ENCODE measurements at places on chromosomes 13 and 19.

GRCh38 chr19:51128227-51128626 is 3.5 kb downstream of the SIGLEC9 start:
- peak; percentile 48 for DNase-seq

- peak; percentile 22 for DNase-seq
Measured at GRCh38 chr13:31909864-31910551, 121.6 kb upstream of the FRY start.

- DNase-seq: peak; percentile 90
Measured at GRCh38 chr19:10259162-10259905, 7.3 kb downstream of the MRPL4 start.

- no peak for DNase-seq
Measured at GRCh38 chr13:34208336-34208735, 390.4 kb downstream of the RFC3 start.

DNA sequence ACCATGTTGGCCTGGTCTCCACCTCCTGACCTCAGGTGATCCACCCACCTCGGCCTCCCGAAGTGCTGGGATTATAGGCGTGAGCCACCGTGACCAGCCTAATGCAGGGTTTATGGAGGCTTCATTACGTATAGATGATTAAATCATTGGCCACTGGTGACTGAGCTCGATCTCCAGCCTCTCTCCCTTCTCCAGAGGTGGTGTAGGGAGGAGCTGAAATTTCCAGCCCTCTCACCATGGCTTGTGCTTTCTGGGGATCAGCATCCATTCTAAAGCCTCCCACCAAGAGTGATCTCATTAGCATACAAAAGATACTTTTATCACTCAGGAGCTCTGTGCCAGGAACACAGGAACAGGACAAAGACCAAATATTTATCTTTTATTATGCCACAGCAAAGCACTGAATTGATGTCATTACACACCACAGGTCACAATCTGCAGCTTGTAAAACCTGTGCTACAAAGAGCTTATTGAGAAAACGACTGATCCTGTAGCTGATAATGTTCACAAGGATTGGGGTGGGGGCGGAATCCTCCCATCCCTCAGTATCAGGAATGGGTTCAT is 32.4 kb downstream of the RHPN2 start:
- no peak for DNase-seq

GRCh38 chr13:48733739-48734335 is 80.1 kb downstream of the CYSLTR2 start:
- no peak for DNase-seq

DNA sequence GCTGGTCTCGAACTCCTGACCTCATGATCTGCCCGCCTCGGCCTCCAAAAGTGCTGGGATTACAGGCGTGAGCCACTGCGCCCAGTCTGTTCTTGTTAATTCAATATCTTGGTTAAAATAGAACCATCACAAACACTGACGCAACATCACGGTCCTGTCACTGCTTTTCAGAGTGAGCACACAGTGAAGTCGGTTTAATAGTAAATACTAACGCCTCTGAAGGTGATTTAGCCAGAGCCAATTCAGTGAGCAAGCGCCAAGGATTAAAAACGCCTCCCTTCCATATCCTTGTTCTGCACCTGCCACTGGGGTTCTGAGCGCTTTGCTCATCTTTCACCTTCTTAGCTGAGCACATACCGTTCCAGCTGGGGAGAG is 30.3 kb downstream of the LAMP1 start:
- no peak for DNase-seq

DNA sequence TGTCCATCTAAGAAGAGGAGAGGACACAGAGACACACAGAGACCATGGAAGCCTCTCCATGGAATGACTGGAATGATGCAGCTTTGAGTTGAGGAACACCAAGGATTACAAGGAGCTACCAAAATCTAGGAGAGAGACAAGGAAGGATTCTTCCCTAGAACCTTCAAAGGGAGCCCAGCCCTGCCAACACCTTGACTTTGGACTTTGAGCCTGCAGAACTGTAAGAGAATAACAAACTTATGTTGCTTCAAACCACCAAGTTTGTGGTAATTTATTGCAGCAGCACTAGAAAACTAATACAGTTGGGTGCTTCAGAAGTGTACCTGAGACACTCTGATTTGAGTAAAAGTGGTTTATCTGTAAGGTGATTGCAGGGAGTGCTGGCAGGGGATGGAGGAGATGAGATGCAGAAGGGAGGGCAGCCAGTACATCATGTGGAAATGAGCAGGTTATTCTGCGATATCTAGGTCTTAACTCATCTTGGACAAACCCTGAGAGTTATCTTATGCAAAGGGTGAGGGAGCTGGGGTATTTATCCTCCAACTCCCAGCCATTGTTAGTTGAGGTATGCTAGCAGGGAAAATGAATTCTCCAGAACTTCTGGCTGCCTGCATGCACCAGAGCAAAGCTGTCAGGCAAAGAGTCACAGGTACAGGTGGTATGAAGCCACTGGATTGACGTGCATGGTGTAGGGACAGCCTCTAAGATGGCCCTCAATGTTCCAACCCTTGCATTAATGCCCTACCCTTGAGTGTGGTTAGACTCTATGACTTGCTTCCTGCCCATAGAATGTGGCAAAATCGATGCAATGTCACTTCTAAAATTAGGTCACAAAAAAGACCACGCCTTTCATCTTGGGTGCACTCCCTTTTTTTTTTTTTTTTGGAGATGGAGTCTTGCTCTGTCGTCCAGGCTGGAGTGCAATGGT is 31.3 kb upstream of the ADGRL1 start:
- peak; percentile 24 for DNase-seq

DNA sequence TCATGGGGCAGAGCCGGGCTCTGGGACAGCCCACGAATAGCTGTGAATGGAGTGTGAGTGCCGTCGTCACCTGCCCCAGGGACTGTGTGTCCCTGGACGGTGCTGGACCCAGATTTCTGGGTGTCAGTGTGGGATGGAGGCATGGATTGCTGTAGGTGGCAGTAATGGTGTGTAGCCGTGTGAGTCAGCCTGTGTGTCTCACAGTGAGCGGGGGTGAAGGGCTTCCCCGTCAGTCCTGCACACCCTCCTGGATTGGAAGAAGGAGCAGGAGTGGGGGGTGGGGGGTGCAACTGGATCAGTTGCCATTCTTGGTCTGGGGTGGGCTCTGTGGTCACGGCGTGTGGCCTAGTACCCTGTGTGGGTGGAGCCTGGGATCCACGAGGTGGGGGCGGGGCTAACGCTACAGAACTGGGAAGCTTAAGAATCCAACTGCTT is 6.5 kb upstream of the LTBP4 start:
- peak; percentile 55 for DNase-seq

GRCh38 chr13:42176294-42176693 is 95.7 kb upstream of the AKAP11 start:
- no peak for DNase-seq

- DNase-seq: no peak
Measured at GRCh38 chr13:104586051-104586746, 1520.0 kb upstream of the SLC10A2 start.

GRCh38 chr13:34591900-34592529 is 350.1 kb upstream of the NBEA start:
- DNase-seq: no peak

GRCh38 chr19:49677901-49678674 is 1.0 kb downstream of the PRMT1 start:
- peak; percentile 85 for DNase-seq

GRCh38 chr19:15506074-15506571 is 2.2 kb upstream of the CYP4F22 start:
- DNase-seq: no peak

GRCh38 chr13:110507678-110508381 is 53.7 kb downstream of the RAB20 start:
- DNase-seq: no peak

GRCh38 chr13:25153736-25154135 is 18.4 kb downstream of the AMER2 start:
- DNase-seq: no peak

DNA sequence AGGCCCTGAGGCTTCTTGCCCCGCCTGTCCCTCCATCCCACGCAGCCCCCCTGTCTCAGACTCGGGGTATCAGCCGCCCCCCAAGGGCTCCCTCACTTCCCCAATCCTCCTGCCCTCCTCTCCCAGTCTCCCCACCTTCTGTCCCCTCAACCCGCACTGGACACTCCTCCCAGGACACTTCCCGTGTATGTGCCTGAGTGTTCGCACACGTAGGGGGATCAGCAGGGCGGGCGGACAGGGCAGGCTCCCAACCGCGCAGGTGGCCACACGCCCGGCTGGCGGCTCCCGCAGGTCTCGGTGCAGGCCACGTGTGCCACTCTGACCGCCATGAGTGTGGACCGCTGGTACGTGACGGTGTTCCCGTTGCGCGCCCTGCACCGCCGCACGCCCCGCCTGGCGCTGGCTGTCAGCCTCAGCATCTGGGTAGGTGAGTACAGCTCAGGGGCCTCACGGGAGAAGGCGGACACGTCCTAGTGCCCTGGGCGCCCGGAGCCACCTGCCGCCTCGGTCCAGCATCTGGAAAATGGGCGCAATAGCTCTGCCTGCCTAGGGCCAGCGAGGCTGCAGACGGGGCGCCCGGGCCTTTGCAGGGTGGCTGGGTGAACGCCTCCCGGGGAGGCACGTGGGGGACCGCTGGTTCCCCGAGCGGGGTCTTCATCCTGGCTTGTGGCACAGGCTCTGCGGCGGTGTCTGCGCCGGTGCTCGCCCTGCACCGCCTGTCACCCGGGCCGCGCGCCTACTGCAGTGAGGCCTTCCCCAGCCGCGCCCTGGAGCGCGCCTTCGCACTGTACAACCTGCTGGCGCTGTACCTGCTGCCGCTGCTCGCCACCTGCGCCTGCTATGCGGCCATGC is 2.3 kb downstream of the KISS1R start:
- DNase-seq: no peak

- DNase-seq: no peak
Measured at GRCh38 chr13:46134961-46135522, 30.2 kb upstream of the CPB2 start.

- no peak for DNase-seq
Measured at GRCh38 chr19:35236638-35237400, 8.3 kb upstream of the FAM187B start.

DNA sequence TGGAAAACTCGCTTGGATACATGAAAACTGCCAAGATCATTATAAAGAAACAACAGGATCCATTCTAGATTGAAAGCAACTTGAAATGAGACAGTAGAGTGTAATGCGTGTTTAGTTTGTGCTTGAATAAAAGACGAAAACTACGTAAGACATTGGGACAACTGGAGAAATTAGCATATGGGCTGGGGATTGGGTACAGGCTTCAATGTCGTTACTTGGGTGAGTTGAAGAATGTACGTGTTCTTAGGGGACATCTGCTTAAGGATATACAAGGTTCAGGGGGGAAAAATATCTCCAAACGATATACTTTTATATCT is 471 bp upstream of the ERVK3-1 start:
- DNase-seq: no peak

- no peak for DNase-seq
Measured at GRCh38 chr13:112467236-112467635, 91.1 kb downstream of the SPACA7 start.

GRCh38 chr13:50306156-50306555 is 290.9 kb downstream of the KCNRG start:
- no peak for DNase-seq

GRCh38 chr13:48318377-48318811 is 14.8 kb downstream of the RB1 start:
- peak; percentile 69 for DNase-seq

- no peak for DNase-seq
Measured at GRCh38 chr19:19427944-19428343, 22.5 kb downstream of the GATAD2A start.

DNA sequence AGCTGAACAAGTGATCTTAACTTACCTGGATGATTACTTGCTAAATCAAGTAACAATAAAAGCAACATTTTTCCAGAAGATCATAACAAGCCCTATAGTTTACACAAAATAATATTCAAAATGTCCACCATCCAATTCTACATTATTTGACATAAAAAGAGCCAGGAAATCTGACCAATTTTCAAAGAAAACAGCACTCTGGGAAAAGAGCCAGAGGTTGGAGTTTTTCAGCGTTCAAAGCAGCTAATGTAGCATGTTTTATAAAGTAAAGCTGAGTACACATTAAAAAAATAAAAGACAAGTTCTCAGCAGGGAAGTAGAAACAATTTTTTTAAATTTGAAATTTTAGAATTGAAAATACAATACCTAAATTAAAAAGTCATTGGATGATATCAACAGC is 62.6 kb downstream of the UFM1 start:
- no peak for DNase-seq

DNA sequence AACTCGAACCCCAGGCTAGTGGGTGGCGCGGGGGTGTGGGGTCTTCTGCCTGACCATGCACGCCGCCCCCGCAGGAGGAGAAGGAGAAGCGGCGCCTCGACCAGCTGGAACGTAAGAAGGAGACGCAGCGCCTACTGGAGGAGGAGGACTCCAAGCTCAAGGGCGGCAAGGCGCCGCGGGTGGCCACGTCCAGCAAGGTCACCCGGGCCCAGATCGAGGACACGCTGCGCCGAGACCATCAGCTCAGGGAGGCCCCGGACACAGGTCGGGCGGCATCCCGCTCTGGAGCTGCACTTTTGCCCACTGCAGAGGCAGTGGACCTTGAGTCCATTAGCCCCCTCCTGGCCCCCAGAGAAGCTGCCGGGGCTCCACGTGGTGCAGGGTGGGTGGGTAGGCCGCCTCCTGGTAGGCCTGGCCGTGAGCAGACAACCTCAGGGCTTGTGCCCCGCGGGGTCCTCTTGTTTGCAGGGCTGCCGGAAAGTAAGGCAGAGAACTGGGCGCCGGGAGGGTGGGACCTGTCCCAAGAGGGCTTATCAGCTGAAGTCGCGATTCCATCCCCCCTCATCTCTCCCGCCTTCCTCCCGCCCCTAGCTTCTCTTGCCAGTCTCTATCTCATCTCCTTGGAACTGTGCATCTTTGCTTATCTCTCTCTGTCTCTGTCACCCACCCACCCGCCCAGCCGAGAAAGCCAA is 9.9 kb downstream of the CCDC124 start:
- no peak for DNase-seq

DNA sequence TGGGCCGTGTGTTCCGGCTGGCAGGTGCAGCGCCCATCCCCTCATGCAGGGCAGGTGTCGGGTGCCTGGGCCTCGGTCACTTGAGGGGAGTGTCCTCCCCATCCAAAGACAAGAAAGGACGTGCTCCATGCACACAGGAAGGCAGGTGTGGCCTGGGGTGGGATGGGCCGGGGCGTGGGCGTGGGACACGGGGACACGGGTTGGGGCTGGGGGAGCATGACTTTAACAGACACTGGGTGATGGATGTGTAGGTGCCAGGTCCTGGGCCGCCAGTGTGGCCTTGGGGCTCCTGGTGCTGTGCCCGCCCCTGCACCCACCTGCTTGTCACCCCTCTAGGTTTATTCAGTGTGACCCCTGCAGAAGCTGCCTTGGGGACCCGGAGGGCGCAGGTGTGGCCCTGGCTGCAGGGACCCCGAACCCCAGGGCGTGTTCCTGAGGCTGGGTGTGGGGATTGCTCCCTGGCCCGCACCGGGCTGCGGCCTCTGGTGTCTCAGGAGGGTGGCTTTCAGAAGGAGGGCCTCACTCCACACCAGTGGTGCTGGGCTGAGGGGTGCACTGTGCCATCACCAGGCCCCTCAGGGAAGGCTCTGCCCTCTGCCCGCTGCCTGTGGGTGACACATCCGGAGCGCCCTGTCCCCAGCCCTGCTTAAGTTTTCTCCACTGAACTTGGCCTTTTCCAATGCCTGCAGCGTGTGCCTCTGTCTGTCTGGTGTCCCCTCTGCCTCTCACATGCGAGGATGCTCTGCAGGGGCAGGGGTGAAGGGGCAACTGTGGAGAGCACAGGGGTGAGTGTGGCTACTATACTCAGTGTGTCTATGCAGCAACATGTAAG is 5.2 kb downstream of the TMEM255B start:
- DNase-seq: no peak

All from posterior cingulate gyrus (tissue), 11 donors.